Fibroblast of skin of left quadriceps (primary cell): ENCODE measurements at places on chromosomes 12 and 14.
A peak's percentile ranks its signal among the peaks of the same experiment; 100 is the strongest.

- DNase-seq: no peak
Observed at GRCh38 chr14:88551980-88552431, 2.8 kb downstream of the PTPN21 start.

- no peak for DNase-seq
Observed at GRCh38 chr14:94545131-94545841, 16.0 kb upstream of the SERPINA4 start.

DNA sequence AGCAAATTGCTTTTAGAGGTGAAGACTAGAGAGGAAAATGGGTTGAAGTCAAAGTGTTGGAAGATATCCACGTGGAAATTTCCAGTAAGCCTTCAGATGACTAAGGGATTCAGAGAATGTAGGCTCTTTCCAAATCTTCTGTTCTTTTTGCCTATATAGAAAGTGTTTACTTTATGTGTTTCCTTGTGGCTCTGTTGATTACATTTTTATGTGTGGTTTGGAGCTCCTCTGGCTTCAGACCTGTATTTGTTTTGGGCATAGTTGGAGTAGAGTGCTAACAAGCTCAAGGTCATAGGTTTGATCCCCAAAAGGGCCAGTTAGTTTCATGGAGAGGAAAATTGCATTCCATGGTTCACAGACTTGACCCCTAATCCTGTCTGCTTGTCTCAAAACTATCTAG is 91.9 kb downstream of the IGF1 start:
- DNase-seq: no peak

GRCh38 chr12:18483698-18484325 is 222.5 kb downstream of the PIK3C2G start:
- DNase-seq: no peak

DNA sequence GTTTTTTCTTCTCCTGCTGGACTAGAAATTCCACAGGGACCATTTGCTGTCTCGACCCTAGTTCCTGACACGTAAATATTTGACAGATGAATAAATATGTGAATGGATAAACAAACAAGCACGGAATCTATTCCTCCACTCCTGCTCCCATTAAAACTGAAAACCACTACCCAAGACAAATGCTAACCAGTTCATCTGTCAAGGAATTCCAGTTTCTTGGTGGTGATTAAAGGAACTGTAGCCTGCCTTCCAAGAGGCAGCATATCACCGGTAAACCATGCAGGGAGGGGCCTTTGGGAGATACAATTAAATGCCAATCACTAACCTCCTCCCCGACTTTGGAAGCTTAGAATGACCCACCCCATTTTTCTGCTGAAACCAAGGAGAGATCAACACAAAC is 95.4 kb downstream of the TTC7B start:
- DNase-seq: no peak

GRCh38 chr14:65359503-65359902 is 53.0 kb upstream of the FUT8 start:
- no peak for DNase-seq

- DNase-seq: no peak
Observed at GRCh38 chr12:6766651-6767349, 637 bp downstream of the PTMS start.

DNA sequence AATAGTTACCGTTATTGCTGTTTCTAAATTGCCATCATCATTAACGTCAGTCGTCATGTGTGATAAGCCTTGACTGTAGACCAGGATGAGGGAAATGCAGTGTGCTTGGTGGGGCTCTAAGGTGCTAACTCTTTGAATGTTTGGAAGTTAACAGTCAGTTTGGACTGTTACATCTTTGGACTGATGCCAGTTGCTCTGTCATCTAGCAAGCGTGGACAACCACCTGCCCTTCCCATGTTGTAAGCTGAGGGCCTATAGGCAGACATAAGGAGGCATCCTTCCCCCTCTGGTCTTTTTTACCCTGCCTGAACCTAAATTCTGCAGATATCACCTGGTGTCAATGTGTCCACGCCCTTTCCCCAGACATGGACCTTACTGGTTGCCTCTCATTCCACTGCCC is 94.4 kb downstream of the PPP2R5C start:
- no peak for DNase-seq

GRCh38 chr12:7501031-7501588 is 2.5 kb downstream of the CD163 start:
- peak; percentile 55 for DNase-seq

DNA sequence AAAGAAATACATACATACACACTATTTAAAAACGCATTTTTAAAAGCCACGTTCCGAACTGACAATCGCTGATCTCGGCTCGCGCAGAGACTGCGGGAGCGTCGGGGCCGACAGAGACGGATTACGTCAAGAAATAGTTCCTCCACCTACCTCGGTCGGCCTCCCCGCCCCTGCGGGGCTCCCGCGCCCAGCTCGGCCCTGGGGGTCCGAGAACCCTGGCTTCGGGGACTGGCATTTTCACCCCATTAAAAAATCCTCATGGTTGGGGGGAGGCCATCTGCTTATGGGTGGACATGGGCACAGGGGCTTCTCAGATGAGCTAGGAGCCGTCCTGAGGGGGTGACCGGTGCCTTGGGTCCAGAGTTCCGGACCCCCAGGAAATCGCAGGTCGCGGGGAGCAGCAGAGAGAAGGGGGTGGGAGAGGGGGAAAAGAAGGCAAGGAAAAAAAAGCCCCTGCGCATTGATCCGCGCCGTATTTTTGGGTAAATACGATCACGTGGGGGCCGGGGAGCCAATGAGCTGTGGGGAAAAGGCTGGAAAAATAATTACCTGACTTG is 324 bp upstream of the HOXC9 start:
- peak; percentile 82 for DNase-seq

DNA sequence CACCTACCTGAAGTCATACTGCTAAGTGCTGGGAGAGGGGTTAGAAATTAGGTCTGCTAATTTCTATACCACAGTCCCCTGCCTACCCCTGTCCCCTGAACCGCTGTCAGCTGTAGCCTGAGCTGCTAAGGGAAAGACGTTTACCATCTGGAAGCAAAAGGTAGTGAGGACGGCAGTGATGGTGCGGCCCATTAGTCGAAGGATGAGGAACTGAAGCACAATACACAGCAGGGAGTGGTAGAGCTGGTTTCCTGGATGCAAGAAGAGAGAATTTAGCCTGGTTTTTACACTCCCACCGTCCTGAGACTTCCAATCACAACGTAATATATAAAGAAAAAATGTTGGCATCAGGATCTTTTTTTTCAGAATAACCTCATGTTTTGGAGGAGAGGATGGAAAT is 11.8 kb downstream of the EMG1 start:
- no peak for DNase-seq

GRCh38 chr12:13119826-13120225 is 16.4 kb upstream of the GSG1 start:
- no peak for DNase-seq

DNA sequence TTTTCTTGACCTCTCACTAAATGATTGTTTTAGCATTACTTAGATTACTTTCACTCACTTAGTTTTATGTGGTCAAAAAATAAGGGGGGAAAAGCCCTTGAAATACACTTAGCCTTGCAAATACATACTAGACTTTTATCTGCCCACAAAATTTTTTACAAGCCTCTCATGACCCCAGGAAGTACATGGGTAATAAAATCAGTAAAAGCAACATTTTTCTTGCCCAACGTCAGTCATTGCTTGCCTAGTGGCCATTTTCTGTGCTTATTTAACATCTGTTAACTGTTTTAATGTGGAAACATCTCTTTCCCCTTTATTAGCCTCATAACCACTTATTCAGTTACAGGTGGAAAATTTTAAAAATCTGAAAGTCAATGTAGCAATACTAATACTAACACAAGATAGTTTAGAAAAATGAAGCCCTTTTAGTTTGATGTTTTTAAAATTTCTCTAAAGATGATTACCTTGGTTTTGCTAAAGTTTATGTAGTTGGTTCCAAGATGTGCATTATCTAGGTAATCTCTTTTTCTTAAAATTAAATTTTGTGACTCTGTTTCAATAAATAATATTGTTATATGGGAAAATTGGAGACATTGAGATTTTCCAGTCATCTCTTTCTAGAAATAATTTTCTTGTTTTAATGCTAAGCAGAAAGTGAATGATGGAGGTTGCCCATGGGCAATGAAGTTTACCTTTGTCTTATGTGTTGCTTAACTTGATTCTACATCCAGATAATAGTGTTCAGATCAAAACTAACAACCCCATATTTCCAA is 175.5 kb downstream of the TMTC2 start:
- DNase-seq: peak; percentile 19

DNA sequence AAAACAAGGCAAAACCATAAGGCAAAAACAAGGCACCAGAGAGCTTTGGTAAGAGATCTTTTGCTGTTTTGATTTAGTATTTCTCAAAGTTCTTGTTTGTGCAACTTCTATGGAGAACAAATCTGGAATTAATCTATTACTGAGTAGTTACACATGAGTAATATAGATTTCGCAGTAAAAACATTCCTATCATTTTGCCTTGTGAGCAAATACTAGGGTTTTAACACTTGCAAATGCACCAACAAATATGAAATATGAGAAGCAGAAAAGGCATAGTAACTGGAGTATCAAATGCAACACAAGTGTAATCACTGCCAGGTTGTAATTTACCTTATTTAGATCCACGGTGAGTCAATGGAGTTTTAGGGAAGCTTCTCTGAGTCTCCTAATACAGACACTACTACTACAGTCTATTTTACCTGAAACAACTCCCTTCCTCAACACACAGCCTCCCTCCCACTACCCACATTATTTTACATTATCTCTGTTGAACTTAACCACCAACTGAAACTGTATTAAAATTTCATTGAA is 324.1 kb downstream of the FLRT2 start:
- DNase-seq: peak; percentile 86

GRCh38 chr12:4037747-4038312 is 164.6 kb upstream of the PARP11 start:
- no peak for DNase-seq

DNA sequence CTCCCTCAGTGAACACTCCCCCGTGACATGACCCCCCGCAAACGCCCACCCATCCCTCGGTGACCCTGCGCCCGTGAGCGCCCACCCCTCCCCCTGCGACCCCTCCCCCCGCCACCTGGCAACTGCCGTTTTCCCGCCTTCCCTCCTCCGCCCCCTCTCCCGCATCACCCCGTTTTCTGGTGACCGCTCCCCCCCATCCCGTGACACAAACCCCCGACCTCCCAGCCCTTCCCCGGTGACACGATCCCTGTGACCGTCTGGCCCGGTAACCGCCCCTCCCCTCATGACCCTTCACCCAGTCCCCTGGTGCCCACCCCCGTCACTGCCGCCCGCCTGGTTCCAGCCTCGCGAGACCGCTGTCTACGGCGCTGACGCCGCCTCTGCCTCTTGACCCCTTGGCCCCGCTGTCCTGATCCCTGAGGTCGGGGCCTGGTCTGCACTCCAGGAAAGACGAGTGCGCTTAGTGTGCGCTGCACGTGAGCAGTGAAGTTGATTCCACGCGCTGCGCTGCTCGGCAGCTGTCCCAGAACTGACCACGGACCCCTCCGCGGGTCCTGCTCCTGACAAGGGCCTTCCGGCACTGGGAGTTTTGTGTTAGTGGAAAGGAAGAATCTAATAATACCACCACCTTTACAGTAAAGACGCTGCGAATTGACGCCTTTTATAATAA is 59.4 kb downstream of the DDX51 start:
- DNase-seq: no peak

DNA sequence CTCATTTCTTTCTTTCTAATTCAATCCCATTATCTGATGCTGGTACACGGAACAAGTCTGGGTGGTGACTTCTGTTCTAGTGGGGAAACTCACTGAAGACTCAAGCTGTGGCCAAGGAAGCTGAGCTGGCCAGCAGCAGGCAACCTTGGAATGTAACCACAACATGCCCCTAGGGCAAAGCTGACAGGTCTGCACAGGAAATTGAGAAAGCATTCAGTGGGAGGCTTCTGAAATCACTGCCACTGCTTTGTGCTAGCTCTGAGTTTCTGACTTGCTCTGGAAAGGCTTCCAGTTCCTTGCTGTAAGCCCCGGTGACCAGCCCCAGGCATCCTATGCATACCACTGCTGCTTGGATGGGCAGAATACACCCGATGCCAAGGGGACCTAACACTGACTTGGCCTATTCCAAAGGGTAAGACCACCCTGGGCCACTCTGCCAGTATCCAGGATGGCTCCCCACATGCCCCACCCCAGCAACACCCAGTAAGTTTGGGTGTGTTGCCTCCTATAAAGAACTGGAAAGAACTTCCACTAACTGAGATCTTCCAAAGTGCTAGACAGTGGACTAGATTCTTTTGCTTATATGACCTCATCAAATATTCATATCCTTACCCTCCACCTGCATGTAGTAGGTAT is 84.5 kb upstream of the CDKN3 start:
- DNase-seq: peak; percentile 29

DNA sequence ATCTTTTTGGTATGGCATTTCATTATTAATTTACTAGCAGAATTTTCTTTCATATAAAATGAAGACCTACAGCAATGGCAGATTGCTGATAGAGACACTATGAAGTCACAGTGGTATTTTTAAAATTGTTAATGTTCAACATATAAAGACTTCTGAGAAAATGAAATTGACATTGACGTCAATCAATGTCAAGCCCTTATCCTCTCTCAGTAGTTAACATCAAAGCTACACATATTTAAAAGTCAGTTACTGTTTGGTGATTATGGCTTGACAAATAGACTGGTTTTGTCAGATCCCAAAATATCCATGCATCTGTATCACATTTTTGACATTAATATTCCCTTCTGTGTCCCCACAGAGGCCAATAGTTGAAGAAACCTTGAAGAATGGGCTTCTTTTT is 1069.1 kb upstream of the SEL1L start:
- DNase-seq: no peak
